ENCODE measurements at places on chromosomes 16 and 17. TPM values are rescaled to one million over a fixed set of nuclear protein-coding genes. Genes with fewer than 3 reads are reported as not detected.

- ATAC-seq, result no peak
These were observed 407.2 kb upstream of the CCL2 start for GRCh38 chr17:33847900-33848299.

Gene OTOP2
- total RNA-seq, result 0.36 TPM

Gene CASKIN1
- 0.08 TPM for total RNA-seq

Gene TBC1D3C
- total RNA-seq, result not detected

DNA sequence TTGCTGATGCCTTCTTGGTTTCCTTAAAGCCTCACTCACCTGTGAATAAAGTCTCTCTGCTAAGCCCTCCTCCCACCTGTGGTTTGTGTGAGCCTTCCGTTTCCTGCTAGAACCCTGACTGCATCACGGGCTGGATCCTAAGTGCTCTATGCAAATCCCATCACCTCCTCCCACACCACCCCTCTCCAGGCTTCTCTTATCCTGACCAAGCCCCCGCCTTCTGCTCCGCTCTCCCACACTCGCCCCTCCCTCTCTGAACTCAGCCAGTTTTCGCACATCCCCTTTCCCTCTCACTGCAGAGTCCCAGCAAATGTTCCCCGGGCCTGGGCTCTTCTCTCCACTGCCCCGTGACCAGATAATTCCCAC is 51.8 kb downstream of the PIMREG start:
- ATAC-seq, result no peak

Gene HEATR9
- not detected for total RNA-seq

GRCh38 chr17:21168555-21168865 is 41.7 kb downstream of the DHRS7B start:
- ATAC-seq, result no peak

GRCh38 chr17:57113011-57113410 is 28.0 kb downstream of the AKAP1 start:
- no peak for ATAC-seq

Gene CMTM2
- not detected for total RNA-seq

Gene SOX8
- total RNA-seq, result 0.16 TPM

DNA sequence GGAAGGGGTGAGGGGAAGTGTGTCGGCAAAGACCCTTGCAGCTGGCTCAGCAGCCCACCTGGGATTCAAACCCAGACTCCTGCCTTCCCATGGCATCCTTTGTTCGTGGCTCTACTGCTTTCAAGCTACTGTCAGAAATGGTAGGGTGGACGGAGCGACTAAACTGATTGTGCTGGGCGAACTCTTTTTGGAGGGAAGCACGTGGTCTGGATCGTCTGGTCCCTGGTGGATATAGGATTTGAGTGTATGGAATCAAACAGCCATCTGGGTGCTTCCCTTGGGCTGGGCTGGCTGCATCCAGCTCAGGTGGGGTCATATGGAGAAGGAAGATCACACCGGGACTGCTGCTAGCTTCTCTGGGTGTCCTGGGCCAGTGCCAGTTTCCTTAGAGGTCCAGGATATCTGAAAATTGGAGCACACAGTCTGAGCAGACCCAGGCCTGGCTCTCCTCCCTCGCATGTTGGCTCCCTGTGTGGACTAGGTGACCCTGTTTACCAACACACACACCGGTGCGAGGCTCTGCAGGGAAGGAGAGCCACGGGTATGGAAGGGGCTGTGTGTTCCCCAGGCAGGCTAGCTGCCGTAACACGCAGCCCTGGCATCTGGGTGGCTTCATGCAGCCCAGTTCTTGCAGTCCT is 8.6 kb downstream of the CMIP start:
- no peak for ATAC-seq

DNA sequence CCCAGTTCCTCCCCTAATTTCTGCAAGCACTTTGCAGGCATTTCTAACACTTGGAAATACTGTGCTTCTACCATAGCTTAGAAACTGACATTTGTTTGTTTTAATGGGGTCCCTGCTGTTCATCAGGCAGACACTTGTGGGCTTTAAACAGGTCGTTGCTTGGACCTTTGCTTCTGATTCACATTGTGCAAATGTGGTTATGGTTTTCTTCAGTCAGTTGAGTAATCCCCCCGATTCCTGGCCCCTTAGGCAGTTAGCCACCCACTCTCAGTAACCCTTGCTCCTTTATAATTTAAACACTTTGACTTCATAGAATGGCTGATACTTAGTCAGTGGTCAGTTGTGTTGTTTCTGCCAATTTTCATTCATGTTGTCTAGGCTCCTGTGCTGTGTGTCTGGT is 39.4 kb downstream of the SLC47A1 start:
- no peak for ATAC-seq

DNA sequence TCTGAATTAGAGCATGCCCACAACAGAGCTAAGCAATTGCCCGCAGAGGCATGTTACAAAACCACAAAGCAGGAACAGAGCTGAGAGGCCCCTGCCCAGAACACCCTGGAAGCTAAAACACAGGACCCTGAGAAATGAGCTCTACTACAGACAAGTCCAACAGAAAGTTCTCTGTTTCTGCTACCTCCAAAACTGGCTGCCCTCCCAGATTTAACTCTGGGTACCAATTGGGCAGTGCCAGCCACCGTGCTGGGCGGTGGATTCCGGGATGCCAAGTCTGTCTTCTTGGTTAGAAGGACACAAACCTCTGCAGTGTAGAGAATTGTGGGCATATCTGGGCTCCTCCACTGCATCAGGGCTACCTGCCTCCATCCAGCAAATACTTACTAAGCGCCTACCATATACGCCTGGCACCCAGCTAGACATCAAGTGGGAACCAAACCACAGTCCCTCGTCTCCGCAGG is 1.0 kb downstream of the CMTM4 start:
- no peak for ATAC-seq

- ATAC-seq, result no peak
These were observed 497.8 kb upstream of the ZFHX3 start for GRCh38 chr16:73545755-73546154.

DNA sequence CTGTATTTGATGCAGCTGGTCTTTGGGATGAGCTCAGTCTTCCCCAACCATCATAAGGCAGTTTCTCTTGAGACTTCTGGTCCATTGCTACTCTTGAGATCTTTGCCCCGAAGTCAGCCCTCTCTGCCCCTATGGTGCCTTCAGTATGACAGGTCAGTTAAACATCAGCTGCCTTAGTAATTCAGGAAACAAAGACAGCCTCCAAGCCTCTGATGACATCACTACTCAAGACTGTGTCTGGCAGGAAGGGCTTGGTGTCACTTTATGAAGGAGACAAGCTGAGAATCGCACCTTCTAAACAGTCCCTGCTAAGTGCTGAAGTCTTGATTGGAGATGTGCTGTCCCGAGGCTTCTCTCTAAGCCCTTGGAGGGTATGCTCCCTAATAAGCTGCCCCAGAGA is 104.9 kb upstream of the TBX2 start:
- peak; percentile 52 for ATAC-seq

Gene WSCD1
- total RNA-seq, result 0.24 TPM

Gene C16orf46
- total RNA-seq, result not detected

DNA sequence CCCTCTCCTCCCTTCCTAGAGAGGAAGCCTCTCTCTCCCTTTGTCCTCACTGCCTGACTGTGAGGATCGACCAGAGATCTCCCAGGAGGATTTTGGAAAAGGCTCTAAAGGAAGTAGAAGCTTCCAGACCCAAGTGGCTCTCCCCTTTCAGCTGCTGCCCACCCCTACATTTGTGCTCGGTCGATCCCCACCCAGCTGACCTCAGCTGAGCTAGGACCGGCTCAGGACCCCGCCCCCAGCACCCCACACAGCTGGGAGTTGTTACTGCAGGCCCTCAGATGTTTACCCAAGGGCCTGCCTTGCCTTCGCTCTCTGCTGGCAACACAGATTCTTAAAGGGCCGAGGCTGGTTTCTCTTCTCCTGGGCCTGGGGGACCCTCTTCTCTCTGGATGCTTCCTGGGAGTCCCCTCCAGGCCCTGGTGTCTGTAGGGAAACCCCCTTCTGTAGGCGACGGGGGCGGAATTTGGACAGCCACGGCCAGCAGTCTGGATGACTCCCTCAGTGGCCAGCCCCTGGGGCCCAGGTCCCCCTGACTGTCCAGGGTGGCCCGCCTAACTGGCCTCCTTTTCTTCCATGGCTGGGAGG is 26.9 kb upstream of the TIMP2 start:
- no peak for ATAC-seq

DNA sequence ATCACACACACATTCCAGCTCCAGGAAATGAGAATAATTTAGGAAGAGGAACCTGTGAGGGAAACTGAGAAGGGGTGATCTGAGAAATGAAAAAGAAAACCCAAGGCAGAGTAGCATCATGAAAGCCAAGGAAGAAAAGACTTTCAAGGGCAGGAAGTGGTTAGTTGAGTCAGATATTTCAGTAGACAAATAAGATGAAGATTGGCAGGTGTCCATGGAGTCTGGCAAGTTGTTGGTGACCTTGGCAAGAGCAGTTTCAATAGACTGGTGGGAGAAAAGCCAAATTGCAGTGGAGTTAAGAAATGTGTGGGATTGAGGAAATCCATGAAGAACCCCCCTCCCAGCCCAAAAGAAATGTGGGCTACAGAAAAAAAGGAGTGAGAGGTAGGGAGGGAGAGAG is 10.7 kb downstream of the GNAO1 start:
- ATAC-seq, result no peak

Gene TM4SF5
- not detected for total RNA-seq

DNA sequence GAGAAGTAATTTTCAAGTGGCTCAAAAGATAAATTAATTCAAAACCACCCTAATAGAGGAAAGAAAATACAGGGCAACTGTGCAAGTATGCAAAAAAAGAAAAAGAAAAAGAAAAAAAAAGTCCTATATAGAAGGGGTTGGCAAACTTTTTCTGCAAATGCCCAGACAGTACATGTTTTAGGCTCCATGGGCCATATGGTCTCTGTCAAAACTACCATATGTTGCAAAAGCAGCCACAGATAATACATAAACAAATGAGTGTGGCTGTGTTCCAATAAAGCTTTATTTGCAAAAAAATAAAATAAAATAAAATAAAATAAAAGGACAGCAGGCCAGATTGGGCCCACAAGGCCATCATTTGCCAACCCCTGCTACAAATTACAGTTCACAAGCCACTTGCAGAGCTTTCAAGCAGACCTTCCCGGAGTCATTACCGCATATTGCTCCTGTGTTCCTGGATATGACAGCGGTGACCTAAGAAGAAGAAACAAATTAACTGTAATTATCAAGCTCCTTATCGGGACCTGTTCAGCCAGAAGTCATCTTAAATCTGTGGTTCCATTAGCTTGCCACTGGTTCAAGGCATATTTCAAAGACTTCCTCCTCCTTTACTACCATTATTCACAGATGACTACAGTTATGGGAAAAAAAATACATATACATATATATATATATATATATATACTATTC is 15.9 kb downstream of the ZC3H7A start:
- ATAC-seq, result no peak

GRCh38 chr17:9228408-9229159 is 207.3 kb downstream of the NTN1 start:
- no peak for ATAC-seq

- no peak for ATAC-seq
These were observed 10.4 kb downstream of the CHD9NB start for GRCh38 chr16:53042235-53042701.

Gene KRT24
- 10.0 TPM for total RNA-seq

- no peak for ATAC-seq
These were observed 29.5 kb upstream of the MSI2 start for GRCh38 chr17:57226793-57227192.

GRCh38 chr16:13906168-13907089 is 13.5 kb upstream of the ERCC4 start:
- ATAC-seq, result no peak

Gene DBF4B
- 3.9 TPM for total RNA-seq

Measured in esophagus mucosa (tissue), 1 donor.